ENCODE measurements at places on chromosomes 13 and 19. TPM values are rescaled to one million over a fixed set of nuclear protein-coding genes. Genes with fewer than 3 reads are reported as not detected.

- DNase-seq, result no peak
These were observed 451 bp downstream of the NOSIP start for GRCh38 chr19:49579947-49580263.

The RFPL4AL1 gene
- not detected for total RNA-seq

- DNase-seq, result no peak
These were observed 8.1 kb upstream of the CSNK1A1L start for GRCh38 chr13:37113534-37113933.

The SPRED3 gene
- total RNA-seq, result 9.0 TPM

The KLK6 gene
- total RNA-seq, result not detected

The SBK2 gene
- not detected for total RNA-seq

The TJP3 gene
- 0.69 TPM for total RNA-seq

DNA sequence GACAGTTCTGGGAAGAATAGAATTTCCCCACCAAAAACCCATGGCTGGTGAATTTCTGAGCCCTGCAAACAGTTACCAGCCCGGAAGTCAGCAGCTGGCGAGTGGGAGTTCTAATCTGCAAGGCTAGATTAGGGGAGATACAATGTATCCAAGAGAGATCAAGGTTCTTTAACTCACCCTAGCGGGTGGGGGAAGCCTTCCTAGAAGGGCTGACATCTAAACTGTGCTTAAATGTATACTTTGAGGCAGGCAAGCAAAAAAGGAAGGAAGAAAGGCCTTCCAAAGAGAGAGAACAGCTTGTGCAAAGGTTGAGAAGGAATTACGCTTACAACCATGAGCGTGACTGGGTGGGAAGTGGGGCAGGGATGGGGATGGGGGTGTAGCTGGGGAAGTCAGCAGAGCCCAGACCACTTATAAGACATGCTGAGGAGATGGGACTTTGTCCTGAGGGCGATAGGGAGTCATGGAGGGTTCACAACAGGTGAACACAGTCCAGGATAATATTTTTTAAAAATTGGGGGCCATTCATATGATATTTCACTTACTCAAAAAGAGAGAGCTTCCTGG is 20.8 kb upstream of the ZNRF4 start:
- no peak for DNase-seq

- no peak for DNase-seq
These were observed 721.6 kb upstream of the ARGLU1 start for GRCh38 chr13:107289540-107289939.

DNA sequence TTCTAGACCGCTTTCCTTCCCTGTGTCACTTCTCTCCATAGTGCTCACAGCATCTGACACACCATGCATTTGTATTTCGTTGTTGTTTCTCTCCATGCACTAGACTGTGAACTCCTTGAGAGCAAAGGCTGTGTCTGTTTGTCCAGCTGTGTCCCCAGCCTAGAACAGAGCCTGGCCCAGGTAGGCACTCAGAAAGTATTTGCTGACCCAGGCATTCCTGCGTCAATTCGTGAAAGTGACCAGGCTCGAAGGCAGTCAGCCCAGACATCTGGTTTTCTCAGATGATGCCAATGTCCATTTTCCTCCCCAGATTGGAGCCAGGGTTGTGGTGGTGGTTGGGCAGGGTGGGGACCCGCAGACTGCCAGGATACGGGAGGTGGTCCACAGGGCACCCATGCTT is 164.8 kb downstream of the ZNF536 start:
- DNase-seq, result no peak

The URI1 gene
- 68.9 TPM for total RNA-seq

The ODAD3 gene
- 0.30 TPM for total RNA-seq

- DNase-seq, result peak; percentile 63
These were observed 367 bp downstream of the MFSD12 start for GRCh38 chr19:3556978-3557460.

The NKPD1 gene
- 0.09 TPM for total RNA-seq

DNA sequence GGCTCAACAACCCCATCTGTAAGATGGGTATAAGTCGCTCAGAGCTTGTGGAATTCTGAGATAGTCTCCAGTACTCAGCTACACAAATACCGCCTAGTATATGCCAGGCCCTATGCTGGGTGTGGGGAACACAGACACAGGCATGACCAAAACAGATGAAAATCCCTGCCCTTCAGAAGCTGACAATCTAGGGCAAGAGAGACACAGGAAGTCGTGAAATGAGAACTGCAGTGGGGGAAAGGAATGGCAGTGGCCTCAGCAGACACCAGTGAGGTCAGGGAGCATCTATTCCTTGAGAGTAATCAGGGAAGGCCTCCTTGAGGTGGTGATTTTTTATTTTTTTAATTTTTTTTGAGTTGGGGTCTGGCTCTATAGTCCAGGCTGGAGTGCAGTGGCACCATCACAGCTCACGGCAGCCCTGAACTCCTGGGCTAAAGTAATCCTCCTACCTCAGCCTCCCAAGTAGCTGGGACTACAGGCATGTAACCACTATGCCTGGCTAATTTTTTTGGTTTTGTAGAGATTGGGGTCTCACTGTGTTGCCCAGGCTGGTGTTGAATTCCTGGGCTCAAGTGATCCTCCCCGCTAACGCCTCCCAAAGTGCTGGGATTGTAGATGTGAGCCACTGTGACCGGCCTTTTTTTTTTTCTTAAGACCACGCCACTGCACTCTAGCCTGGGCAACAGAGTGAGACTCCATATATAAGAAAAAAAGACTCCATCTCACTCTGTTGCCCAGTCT is 3.2 kb downstream of the TMIGD2 start:
- DNase-seq, result no peak

The ZNF132 gene
- total RNA-seq, result not detected

GRCh38 chr19:55027472-55028337 is 10.4 kb downstream of the GP6 start:
- DNase-seq, result peak; percentile 24

GRCh38 chr19:45464852-45465441 is 2.8 kb upstream of the FOSB start:
- DNase-seq, result no peak

DNA sequence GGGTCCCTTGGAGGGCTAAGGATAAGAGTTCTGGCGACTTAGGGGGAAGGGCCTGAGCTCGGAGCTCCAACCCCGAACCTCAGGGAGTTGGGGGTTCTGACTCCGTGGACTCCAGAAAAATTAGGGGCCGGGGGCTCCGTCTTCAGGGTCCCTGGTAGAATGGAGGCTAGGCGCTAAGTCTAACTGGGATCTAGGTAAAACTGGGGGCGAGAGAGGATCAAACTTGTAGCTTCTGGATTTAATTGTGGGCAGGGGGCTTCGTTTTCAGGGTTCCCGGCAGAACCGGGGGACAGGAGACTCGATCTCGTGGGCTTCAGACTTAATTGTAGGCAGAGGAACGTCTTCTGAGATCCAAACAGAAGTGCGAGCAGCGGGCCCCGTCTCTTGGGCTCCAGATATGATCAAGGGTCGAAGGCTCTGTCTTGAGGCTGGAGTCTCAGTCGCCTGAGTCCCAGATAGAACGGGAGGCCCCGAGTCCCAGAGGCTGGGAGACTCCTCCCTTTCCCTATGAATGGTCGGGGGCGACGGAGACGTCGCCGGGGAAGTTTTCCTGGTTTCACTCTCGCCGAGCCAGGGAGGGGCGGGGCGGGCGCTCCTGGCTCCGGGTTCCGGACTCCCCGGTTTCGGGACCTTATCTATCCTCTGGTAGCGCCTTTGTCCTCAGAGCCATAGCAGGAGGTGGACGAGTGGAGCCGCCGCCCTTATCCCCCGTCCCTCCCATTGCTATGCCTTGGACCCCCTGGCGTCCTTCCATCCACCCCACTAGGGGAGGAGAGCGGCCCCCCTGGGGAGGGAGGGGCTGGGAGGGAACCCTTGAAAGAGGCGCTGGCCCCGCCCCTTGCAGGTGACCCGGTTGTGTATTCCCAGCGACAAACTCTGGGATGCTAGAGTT is 1.3 kb downstream of the NECTIN2 start:
- peak; percentile 62 for DNase-seq

The CLDN10 gene
- not detected for total RNA-seq

The FAM124A gene
- total RNA-seq, result 0.12 TPM

- peak; percentile 94 for DNase-seq
These were observed 209.5 kb downstream of the KLF5 start for GRCh38 chr13:73268306-73268705.

The IGLON5 gene
- total RNA-seq, result not detected

The ZNF625 gene
- not detected for total RNA-seq

The PSG3 gene
- total RNA-seq, result not detected

DNA sequence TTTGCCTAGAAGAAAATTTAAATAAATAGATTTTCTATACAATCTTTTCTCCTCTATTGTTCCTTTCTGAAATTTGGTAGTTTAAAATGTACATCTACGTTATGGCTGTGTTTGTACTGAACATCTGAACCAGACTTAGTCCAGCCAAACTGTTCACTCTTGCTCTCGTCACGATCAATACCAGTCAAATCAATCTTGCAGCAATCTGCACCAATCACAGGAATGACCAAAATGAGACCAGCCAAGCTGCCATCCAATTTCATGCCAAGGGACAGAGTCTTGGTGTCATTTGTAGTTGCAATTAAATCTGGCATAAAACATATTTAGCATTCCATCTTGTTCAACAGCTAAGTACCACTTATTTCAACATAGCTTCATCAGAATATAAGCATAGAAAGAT is 156.6 kb downstream of the IRS2 start:
- DNase-seq, result no peak

The GNG8 gene
- not detected for total RNA-seq
